HTR-8/SVneo (cell line): ENCODE measurements at places on chromosomes 4 and X.
A peak's percentile ranks its signal among the peaks of the same experiment; 100 is the strongest.

- no peak for DNase-seq
These were observed 4.0 kb downstream of the BEND4 start for GRCh38 chr4:42148425-42148824.

DNA sequence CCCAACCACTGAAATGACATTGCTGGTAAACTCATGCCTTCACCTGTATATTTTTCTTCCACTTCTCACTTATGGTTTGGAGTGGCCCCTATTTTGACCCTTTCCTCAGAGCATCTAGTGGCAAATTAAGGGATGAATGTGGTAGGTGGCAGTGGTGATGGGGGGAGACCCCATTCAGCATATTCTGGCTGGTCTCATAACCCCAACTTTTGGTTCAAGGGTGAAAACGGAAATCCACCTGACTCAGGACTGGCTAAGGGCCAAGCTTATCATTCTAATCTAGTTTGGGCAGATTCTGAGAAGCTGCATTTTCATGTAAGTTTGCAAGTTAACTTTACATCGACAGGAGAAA is 47.0 kb upstream of the NSUN7 start:
- DNase-seq: no peak

- DNase-seq: no peak
These were observed 113.1 kb downstream of the SHROOM4 start for GRCh38 chrX:50700921-50701320.

GRCh38 chr4:93657527-93657926 is 171.0 kb upstream of the ATOH1 start:
- DNase-seq: no peak

DNA sequence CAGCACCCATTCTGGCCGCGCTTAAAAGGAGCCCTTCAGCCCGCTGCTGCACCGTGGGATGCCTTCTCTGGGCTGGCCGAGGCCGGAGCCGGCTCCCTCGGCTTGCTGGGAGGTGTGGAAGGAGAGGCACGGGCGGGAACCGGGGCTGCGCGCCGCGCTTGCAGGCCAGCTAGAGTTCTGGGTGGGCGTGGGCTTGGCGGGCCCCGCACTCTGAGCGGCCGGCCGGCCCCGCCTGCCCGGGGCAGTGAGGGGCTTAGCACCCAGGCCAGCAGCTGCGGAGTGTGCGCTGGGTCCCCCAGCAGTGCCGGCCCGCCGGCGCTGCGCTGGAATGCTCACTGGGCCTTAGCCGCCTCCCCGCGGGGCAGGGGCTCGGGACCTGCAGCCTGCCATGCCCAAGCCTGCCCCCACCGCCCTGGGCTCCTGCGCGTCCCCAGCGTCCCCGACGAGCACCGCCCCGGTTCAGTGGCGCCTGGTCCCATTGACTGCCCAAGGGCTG is 111.3 kb downstream of the PCDH18 start:
- no peak for DNase-seq

DNA sequence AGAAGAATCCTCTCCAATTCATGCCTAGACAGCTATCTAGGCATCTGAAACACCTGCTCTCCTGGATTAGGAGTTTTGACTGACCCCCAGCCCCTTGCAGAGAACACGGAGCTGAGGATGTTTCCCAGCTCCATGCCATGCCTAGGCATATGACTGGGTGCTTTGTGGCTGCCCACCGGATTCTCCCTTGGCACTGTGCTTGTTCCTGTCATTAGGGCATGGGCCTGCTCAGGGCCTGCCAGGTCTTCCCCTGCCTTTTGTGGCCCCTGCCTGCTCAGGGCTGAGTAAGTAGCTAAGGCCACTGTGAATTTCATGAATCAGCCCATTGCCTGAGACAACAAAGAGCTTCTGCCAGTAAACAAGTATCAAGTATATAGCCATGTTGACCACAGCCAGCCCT is 867.4 kb downstream of the TECRL start:
- no peak for DNase-seq

DNA sequence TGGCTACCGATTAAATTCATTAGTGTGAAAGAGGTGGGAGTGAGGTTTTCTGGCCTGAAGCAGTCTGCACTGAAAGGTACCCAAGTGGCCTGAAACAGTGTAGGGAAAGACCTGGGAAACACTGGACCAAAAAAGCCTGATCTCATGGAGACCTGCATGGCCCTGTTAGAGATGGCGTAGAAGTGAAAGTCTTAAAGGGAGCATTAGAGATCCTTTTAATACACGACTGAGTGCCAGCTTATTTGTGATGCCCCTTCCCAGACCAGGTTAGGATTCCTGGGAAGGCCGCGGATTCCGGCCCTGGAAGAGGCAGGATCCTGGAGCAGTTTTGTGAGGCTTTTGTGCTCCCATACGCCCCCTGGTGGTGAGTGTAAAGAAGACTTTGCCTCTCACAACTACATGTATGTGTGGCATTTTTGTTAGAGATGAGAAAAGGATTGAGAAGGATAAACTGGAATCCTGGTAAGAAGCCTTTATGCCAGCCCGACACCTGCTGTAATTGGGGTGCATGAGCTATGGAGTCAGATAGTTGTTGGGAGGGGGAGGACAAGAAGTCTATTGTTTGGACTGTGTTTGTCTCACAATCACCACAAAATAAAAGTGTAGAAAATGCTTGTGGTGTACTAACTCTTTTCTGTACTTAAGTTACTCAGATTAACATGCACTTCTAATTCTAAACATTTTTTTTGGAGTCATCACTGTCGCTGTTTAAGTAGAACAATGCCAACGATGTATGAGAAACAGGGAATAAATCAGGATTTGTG is 54.0 kb downstream of the JADE1 start:
- DNase-seq: peak; percentile 72

DNA sequence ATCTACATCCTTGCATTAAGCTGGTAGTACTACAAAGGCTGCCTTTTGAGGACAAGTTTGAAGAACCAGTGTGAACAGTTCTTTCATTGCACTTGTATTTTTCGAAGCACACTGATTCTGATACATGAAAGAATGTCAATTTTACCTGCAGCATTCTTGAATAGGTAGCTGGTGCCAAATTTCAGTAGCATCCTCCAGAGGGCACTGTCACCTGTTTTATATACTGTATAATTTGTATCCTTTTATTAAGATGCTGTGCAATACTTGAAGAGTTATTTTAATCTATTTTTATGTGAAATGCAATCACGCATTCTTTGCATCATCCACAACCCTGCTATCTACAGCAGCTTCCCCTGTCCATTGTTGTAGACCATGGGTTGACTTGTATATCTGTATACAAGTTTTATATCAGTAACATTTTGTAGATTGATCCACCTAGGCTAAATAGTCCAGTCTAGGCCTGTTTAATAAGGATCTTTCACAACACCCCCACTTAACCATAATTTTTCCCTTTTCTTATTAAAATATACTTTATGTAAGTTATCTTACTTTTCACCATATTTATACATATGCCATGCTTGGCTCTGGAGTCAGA is 325.7 kb downstream of the PCDH7 start:
- no peak for DNase-seq

DNA sequence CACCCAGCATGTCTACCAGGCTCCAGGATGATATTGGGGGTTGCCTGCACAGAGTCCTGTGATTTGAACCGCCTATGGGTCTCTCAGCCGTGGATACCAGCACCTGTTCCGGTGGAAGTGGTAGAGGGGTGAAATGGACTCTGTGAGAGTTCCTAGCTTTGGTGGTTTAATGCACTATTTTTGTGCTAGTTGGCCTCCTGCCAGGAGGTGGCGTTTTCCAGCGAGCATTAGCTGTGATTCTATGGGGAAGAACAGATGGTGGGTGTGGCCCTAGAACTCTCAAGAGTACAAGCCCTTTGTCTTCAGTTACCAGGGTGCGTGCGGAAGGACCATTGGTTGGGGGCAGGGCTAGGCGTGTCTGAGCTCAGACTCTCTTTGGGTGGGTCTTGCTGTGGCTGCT is 316.9 kb upstream of the AMOT start:
- DNase-seq: no peak

GRCh38 chrX:15344106-15344505 is 8.8 kb upstream of the PIGA start:
- DNase-seq: no peak

DNA sequence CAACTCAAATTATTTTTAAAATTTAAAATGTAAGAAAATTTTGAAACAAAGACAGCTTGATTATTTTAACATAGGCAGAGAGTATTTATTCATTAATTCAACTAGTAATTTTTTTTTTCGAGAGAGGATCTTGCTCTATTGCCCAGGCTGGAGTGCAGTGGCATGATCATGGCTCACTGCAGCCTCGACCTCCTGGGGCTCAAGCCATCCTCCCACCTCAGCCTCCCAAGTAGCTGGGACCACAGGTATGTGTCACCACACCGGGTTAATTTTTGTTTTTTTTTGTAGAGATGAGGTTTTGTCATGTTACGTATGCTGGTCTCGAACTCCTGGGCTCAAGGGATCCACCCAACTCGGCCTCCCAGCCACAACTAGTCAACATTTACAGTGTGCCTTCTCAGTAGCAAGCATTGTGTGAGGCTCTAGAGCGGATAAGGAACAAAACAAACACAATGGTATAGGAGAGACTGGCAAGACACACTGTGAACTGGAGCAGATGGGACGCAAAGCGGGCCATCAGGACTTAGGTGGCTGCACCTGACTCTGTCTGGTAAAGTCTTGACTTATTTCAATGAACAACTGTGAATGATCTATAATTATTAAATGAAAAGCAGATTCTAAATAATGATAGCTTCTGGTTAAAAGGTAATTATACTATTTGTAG is 21.6 kb downstream of the SETD7 start:
- DNase-seq: no peak

GRCh38 chr4:142663828-142664227 is 182.3 kb downstream of the INPP4B start:
- peak; percentile 2 for DNase-seq

DNA sequence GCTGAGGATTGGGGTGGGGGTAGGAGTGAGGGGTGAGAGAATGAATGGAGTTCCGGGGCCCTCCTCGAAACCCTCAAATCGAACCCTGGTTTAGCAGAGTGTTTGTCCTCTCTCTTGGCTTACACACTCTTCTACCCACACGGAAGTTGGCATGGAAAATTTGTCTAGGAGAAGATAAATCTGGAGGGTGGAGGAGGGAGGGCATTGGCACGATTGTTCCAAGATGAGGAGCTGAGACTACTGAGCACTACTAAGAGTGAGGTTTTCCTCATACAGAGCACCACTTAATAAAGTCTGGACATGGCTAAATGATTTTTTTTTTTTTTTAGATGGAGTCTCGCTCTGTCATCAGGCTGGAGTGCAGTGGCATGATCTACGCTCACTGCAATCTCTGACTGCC is 33.4 kb downstream of the AKAP4 start:
- DNase-seq: no peak

GRCh38 chr4:153781280-153781679 is 7.6 kb downstream of the SFRP2 start:
- DNase-seq: no peak

- DNase-seq: no peak
These were observed 286.3 kb upstream of the AGA start for GRCh38 chr4:177728361-177729152.

DNA sequence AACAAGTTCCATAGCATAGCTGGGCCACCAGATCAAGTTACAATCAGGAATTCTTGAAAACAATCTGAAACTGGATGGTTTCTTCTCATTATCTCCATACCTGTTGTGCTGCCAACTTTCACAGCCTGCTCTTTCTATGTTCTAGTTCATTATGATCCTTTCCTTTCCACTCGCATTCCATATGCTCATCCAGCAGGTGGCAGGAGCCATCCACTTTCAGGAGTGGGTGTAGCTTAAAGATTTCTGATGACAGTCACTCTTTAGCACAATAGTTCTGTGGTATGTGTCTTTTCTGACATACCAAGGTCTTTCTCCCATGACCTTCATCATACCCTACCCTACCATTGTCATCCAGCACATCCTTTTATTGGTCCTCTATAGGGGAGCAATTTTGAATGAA is 46.4 kb downstream of the PAGE2 start:
- peak; percentile 2 for DNase-seq

DNA sequence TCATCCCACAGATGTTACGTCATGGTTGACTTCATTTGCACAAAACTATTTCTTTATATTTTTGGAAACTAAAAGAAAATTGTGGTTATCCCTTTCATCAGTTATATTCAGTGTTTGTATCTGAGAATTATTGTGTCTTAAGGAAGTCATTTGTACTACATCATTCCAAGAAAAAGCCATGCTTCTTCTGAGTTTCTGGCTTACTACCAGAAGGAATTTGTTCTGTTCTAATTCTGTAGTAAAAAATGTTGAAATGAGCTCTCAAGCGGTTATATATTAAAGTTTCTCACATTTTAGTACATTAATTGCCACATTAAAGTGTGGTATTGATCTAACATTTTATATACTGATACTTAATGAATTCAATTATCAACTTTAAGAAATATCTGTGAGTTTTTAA is 1844.5 kb downstream of the PCDH7 start:
- no peak for DNase-seq

GRCh38 chr4:182560358-182560757 is 317.2 kb downstream of the TENM3 start:
- peak; percentile 60 for DNase-seq
